ENCODE measurements at places on chromosomes 4 and X.

- no peak for DNase-seq
These were observed 403.7 kb downstream of the IL15 start for GRCh38 chr4:142040043-142040442.

DNA sequence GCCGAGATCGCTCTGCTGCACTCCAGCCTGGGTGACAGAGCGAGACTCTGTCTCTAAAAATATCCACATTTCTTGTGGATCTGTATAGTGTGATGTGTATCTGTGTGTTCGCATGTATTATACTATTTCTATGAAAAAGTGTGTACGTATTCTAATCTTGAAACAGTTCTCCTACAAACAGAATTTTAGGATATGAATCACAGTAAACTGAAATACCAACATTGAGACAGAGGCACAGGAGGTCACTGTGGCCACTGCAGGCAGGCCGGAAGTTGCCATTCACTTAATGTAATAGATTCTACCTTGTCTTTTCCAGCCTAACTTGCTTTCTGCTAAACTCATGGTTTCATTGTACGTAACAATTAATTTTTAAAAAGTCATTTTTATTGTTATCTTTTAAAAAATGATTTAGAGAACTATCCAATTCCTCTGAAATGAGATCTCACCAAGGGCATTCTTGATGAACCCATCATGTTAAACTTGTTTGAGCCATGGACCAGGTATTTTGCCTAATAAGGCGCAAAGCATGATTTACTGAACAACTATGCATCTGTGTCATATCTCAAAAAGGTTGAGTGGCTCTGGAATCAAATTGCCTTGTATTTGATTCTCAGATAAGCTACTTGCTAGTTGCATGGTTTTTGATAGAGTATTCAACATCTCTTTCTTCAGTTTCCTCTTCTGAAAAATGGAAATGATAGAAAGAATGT lies 154.9 kb upstream of the GYPA start:
- DNase-seq: no peak

DNA sequence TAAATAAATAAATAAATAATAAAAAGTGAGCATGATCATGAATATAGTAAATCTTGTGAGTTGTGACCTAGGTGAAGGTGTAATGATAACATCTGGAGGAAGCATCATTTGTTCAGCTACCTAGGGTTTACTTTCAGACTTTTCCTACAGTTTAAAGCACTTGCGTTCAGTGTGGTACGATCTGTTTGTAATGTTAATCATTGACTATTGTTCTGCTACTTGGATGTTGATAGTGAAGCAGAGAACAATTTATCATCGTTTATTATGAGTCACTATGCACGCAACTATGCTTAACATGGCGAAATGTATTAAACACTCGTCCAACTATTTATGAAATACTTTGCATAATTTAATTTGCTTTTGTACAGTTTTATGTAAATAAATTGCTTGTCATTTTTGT lies 426.2 kb downstream of the PCDH7 start:
- no peak for DNase-seq

GRCh38 chr4:167614866-167615265 lies 380.6 kb upstream of the SPOCK3 start:
- peak; percentile 18 for DNase-seq

DNA sequence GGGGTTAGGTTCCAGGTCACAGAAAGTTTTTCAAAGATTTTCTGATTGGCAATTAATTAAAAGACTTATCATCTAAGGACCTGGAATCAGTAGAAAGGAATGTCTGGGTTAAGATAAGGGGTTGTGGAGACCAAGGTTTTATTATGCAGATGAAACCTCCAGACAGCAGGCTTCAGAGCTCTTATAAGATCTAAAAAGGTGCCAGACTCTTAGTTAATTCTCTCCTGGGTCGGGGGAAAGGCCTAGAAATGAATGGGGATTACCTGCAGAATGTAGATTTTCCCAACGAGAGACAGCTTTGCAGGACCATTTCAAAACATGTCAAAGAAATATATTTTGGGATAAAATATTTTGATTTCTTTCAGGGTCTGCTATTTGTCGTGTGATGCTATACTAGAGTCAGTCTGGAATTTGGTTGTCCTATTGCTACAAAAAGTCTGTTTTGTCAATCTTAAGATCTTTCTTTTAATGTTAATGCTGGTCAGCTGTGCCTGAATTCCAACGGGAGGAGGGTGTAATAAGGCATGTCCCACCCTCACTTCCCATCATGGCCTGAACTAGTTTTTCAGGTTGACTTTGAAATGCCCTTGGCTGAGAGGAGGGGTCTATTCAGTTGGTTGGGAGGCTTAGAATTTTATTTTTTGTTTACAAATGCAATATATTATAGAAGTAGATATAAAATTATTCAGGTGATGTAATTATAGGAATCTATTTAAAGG lies 15.8 kb downstream of the EGF start:
- no peak for DNase-seq

DNA sequence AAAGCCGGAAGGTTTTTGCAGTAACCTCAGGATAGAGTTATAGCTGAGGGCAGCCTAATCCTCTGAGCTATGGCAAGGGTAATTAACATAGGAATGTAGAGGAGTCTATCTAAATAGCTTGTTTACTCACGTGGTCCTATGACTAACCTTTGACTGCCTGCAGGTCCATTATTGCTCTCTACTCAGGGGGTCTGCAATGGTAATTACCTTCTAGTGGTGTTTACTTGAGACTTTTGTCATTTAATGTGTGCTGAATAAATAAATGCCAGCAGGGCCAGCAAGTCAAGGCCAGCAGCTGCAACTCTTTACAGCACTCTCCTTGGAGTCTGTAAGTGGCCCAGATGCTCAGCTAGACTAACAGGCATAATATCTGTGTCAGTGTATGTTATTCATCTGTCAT lies 212.7 kb upstream of the FMR1 start:
- DNase-seq: no peak

- no peak for DNase-seq
These were observed 1.4 kb downstream of the RPS6KA3 start for GRCh38 chrX:20265221-20265725.
